ENCODE measurements at places on chromosomes 7 and 10.

DNA sequence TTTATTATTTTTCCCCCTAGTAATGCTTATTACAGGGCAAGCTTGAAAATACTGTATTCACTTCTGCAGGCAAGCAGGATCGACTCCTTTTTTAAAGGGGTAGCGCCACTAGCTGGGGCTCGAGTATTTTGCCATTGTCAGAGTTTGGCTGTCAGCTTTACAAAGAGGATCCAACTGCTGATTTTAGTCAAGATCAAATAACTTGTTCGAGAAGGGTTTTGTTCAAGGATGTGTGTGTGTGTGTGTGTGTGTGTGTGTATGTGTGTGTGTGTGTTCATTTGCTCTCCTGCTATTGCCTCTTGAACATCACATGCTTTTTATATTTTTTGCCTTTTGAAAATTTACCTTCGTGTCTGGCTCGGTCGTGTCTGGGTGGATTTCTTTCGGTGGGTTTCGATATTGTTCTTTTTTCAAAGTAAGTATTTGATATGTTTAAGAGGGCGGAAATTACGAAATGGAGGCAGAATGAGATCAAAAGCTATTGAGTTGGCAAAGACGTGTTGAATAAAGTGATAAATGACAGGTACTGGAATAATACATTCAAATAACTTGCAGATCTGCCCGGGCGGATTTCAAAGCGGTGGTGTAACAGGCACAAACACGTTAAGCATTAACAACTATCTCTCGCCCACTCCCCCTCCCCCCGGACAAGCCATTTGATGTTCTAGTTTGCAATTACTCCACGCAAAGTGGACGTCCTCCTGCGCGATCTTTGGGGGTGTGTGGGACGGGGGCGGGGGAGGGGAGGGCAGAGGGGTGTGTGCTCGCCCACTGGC, 1.1 kb downstream of the ARID5B start:
- peak; percentile 65 for DNase-seq

GRCh38 chr10:97307866-97308780, 10.9 kb upstream of the FRAT1 start:
- no peak for DNase-seq

- DNase-seq: no peak
Measured at GRCh38 chr7:3910054-3910453, 609.0 kb downstream of the SDK1 start.

GRCh38 chr10:119360181-119360921, 153.0 kb downstream of the GRK5 start:
- no peak for DNase-seq

DNA sequence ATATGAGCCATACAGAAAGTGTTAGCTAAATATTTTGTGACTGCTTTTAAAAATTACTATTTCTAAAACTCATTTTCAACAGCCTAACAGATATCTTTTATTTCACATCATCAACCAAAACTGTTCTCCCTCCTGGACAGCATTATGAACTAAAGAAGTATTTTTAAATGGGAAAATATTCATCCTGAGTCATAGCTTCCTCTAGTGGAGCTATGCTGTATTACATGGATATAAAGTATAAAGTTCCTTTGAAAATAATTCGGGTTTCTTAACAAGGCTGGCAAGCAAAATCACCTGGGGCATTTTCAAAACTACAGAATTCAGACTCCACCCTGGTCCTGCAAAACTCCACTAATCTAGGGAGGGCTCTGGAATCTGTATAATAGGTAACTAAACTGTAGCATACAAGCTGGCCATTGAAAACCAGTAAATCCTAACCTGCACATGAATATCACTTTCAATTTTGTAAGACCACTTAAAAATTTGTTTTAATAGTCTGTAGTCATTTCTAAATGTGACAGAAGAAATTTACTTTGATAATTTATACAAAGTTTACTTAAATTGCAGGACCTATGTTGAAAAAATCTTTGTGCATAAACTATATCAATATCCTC, 53.5 kb downstream of the SCIN start:
- no peak for DNase-seq

GRCh38 chr7:13489386-13489785, 500.1 kb downstream of the ETV1 start:
- DNase-seq: no peak

- DNase-seq: no peak
Measured at GRCh38 chr7:97342512-97342911, 225.0 kb downstream of the SDHAF3 start.

DNA sequence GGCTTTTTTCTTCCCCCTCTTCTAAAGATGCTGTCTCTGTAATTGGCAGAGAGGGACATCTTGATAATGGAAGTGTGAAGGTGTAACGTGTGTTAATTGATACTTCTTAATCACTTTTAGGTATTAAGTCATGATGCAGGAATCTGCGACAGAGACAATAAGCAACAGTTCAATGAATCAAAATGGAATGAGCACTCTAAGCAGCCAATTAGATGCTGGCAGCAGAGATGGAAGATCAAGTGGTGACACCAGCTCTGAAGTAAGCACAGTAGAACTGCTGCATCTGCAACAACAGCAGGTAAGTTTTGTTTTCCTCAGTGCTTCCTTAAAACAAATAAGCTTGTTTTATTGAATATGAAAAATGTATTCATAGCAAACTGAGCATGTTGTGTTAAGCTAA, 11.8 kb downstream of the FOXP2 start:
- DNase-seq: no peak

GRCh38 chr7:30166841-30167235, 32.1 kb downstream of the MTURN start:
- DNase-seq: no peak

GRCh38 chr7:47948141-47948790, at the start of gene PKD1L1:
PKD1L1 (minus strand) TSS chr7:47948466; CDS start chr7:47948440, 26 bp downstream.
- no peak for DNase-seq

GRCh38 chr7:92044148-92044547, 90.1 kb downstream of the CYP51A1 start:
- DNase-seq: no peak

DNA sequence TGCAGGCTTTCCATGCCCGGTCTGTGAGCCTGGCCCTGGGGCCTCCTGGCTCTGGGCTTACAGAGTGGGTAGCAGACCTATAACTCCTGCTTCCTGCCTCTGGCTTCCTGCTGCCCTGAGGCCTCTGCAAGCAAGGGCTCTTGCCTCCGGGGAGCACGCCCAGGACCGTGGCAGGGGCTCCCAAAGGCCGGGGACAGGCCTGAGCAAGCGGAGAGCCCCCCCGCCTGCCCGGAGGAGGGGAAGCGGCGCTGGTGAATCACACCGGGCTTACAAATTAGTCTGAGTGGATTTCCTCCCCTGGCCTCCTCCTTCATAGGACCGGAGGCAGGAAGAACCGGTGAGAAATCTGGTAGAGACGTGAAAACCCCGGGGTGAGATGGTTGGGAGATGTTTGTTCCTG, 1.5 kb upstream of the MYL10 start:
- DNase-seq: no peak

- DNase-seq: no peak
Measured at GRCh38 chr10:126895214-126895781, 9.9 kb upstream of the DOCK1 start.

- DNase-seq: no peak
Measured at GRCh38 chr7:107180378-107180777, 11.6 kb downstream of the HBP1 start.

GRCh38 chr10:86652361-86653202, 1.8 kb upstream of the OPN4 start:
- DNase-seq: no peak

DNA sequence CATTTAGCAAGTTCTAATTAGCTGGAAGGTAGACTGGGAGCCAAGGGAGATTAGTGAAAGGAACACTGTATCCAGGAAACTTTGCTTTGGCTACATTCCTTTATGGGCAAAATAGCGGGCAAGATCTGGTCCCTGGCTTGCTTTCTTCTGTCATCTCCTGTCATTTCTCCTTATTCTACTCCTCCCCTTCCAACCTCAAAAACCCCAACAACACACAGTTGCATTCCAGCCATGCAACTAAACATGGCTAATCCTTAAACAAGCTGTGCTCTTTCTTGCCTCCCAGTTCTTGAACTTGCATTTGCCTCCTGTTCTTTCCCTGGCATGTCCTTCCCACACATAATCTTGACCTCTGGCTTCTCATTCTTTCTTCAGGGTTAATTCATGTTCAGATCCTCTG, 59.5 kb upstream of the CDCA7L start:
- DNase-seq: no peak
